Activated T-helper 1 cell treated with Interleukin-2 at 50 U/mL for 16 hours (primary cell): ENCODE measurements at places on chromosomes 2 and 18.

GRCh38 chr2:127037476-127037875 lies 69.5 kb downstream of the BIN1 start:
- no peak for DNase-seq

DNA sequence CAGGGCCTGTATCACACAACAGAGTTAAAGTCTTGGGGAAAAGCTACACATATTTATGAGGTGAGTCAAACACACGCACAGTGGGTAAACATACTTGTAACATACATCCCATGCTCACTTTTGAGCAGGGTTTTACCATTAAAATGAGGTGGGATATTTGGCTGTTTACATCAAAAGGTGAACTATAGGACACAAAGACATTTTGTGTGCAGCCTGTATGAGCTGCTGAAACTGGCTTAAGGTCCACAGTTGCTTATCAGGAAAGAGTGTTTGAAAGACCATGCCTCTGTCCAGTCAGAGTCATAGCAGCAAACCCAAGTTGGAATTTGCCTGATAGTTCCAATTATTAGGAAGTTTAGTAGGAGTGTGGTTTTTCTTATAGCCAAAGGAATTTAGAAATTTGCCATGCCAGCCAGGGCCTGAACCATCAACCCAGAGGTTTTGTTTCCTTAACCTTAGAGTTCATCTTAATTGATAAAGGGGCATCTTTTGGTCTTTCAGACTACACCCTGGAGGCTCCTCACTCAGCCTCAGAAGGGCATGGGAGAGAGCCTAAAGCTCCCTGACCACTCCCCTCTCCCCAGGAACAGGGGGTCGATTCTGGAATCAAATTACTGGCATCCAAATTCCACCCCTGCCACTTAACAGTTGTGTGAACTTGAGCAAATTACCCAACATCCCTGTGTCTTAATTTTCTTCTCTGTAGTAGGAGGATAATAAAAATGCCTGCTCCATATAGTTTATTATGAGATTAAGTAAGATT lies 29.9 kb upstream of the L3MBTL4 start:
- no peak for DNase-seq

DNA sequence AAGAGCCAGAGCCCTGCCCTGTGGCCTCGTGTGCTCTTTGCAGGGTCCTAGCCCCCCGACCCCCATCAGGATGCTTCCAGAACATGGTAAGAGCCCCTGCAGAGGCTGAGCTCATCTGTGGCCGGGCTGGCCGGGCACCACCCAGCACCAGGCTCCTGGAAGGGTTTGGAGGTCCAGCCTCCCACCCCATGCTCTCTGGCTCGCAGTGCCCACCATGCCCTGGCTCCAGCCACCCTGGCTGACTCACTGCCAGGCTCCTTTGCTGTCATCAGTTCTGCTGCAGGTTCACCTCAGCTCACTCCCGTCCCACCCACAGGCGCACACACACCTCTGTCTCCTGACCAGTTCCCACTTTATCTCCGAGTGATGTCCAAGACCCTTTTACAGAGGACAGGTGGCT lies 37.5 kb downstream of the EIF4E2 start:
- DNase-seq = no peak

- no peak for DNase-seq
Measured at GRCh38 chr2:14304326-14304725, 328.2 kb upstream of the LRATD1 start.

DNA sequence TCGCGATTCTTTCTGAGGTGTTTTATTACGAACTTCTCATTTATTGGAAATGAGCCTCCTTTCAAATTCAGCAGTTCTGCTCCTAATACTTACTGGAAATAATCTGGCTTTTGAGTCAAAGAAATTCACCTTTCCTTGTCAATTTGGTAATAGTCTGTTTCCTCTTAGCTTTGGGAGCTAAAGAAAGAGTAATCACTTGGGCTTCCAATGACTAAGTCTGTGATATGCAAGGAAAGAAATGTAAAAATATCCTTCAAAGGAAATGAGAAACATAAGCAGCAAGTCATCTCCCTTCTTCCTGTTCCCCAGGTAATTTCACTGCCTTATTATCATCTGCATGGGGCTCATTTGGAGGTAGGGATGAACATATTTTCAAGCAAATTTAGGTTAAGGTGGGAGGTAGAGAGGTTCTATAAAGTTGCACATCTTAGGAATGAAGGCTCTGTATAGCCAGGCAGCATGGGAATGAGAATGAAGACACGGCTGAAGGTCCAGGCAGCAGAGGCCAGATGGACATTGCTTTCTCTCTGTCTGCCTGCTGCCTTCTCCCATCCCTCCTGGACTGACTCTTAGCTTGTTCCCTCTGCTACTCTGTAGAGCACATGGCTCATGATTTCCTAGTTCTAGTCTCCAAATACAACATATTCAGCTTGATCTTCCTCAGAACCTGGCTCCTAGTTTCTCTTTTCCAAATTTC lies 1.0 kb downstream of the SPP2 start:
- no peak for DNase-seq

DNA sequence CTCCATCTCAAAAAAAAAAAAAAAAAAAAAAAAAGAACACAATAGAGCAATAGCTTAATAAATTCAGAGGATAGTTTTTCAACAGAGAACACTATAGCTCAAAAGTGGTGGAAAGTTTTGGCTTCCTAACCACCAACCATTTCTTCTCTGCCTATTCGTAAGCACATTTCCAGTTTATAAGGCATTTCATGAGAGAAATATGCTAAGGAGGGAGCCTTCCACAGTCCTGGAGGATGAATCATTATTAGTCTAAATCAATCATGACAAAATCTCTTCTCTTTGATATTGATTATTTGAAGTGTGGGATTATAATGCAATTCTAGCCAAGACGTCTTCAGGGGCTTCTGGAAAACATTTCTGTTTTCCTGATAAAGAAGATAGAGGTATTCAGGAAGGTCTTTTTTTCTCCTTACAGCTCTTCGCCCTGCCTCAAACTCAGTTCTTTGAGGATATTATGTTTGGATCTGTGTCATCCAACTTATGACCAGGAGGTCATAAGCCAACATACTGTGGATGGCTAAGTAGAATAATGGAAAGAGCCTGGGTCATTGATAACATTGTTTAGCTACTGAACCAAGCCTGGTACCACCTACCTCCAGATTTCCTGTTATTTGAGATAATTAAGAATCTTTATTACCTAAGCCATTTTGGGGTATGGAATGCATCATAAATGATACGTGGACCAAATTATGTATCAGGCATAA lies 207.3 kb downstream of the TRIB2 start:
- DNase-seq = no peak

DNA sequence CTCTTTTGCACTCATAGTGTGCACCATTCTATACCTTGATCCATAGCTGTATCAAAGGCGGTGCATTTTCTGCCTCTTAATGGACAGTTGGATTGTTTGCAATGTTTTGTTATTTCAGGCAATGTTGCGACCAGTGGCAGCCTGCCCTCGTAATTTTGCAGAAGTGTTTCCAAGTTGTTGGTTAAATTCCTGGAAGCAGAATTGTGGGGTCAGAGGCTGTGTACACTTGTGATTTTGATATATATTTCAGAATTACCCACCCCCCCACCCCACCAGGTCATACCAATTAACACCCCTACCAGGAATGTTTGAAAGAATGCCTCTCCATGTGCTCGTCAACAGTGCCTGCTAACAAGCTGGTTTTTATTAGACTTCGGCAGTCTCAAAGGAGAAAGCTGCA lies 32.4 kb upstream of the IL1R1 start:
- DNase-seq = no peak

GRCh38 chr18:21557607-21558253 lies 42.8 kb downstream of the ESCO1 start:
- no peak for DNase-seq

GRCh38 chr2:100520224-100520623 lies 42.6 kb upstream of the PDCL3 start:
- DNase-seq = no peak

DNA sequence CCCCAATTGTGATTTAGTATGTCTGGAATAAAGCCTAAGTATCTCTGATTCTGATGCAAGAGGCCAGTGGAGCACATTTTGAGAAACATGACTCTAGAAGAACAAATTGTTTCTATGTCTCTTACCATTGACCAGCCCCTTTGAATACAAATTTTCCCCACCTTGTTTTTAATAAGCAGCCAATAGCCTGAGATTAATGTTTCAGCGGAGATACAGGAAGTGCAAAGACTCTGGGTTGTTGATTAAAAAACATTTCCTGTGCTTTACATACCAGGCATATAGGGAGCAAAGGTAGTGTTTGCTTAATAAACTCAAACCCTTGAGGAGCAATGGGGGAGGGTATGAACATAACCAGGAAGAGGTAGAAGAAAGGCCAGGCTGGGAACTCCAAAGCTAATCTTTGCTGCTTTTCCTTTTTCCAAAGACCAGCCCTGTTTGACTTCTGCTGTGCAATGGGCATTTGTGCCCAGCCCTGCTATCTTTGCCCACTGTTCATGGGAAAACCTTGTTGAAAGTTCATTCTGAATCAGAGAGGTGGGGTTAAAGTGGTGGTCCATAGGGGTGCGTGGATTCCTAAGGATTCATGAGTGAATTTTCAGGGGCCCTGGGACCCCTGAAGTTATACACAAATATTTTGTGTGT lies 29.3 kb downstream of the UPP2 start:
- DNase-seq = no peak
